Lower lobe of right lung (tissue), 2 donors: ENCODE measurements at places on chromosomes 1 and 21. TPM values are rescaled to one million over a fixed set of nuclear protein-coding genes. Genes with fewer than 3 reads are reported as not detected.

DNA sequence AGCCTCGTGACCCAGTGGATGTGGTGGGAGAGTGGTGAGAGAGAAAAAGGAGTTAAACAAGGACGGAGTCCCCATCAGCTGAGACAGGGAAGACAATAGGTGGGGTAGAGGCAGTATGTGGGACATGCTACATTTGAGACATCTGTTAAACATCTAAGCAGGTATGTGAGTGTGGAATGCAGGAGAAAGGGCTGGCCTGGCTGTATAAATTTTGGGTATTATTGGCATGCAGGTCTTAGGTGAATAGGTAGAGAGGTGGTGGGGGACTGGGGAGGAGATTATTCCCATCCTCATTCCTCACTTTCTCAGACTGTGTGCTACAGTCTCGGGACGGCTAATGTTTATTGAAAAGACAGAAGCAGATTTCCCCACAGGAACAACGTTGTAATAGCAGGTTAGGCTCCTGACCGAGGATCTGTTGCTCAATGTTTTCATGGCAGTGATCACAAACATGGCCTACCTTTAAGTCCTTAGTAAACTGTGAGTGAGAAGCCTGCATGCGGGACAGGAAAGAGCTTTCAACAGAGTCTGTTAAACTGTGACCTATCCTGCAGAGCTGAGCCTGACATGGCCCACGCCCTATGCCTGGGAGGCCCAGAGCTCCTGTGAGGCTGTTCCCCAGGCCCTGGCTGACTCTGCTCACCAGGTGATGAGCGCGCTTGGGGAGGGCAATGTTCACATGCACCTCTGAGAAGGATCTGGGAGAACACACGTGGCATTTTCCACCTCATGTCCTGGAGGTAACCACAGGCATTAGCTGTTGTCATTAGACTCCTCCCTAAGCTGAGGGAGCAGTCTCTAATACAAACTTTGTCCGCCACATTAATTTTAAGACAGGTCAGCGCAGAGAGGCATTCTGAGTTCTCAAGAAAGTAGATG is 16.5 kb downstream of the VSIG8 start:
- no peak overlapping the region for H3K27ac ChIP-seq
- no peaks in the 10 kb centered on the region for H3K36me3 ChIP-seq
- peaks cover 7% of the 10 kb centered on the region for H3K4me1 ChIP-seq
- no peak for DNase-seq
- no peaks in the 10 kb centered on the region for H3K27me3 ChIP-seq

Gene CZIB
- 60.2 TPM for total RNA-seq

DNA sequence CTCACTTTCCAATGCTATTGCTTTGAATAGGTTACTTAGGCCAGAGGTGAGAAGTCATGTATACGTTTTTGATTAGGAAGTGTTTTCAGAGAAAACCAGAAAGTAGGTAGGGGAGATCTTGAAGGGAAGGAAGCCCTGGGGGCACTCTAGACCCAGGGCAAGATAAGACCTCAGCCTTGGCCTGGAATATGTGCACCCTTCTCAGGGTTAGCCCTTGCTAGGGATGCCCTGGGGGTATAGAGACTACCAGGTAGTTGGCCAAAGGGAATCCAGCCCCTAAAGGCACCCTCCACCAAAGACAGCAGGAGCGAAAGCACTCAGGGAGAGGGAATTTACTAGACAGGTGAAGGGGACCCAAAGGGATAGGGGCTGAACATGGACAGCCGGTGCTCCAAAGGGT is 7.0 kb downstream of the TIAM1 start:
- H3K4me1 ChIP-seq: peaks cover 8% of the 10 kb centered on the region
- H3K36me3 ChIP-seq: peaks cover 5% of the 10 kb centered on the region
- H3K27me3 ChIP-seq: no peaks in the 10 kb centered on the region
- no peak for DNase-seq
- H3K27ac ChIP-seq: no peak overlapping the region

DNA sequence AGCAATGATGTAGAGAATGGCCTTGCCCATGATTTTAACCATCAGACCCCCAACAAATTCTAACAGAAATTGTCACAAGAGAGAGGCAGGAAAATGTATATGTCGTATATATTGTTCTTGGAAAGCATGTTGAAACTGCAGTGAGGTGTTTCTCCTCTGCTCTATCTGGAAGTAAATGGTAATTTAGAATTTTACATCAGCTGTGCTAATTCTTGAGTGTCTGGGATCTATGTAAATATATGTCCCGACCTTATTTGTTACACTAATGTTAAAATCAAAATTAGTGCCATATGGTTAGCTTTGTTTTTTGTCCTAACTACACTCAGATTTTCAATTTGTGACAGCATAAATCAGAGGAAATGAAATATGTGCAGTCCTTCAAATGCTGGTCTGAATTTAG is 20.5 kb downstream of the ZBTB21 start:
- H3K27ac ChIP-seq: no peak overlapping the region
- DNase-seq: no peak
- peaks cover 36% of the 10 kb centered on the region for H3K36me3 ChIP-seq
- no peak overlapping the region for H3K4me3 ChIP-seq

DNA sequence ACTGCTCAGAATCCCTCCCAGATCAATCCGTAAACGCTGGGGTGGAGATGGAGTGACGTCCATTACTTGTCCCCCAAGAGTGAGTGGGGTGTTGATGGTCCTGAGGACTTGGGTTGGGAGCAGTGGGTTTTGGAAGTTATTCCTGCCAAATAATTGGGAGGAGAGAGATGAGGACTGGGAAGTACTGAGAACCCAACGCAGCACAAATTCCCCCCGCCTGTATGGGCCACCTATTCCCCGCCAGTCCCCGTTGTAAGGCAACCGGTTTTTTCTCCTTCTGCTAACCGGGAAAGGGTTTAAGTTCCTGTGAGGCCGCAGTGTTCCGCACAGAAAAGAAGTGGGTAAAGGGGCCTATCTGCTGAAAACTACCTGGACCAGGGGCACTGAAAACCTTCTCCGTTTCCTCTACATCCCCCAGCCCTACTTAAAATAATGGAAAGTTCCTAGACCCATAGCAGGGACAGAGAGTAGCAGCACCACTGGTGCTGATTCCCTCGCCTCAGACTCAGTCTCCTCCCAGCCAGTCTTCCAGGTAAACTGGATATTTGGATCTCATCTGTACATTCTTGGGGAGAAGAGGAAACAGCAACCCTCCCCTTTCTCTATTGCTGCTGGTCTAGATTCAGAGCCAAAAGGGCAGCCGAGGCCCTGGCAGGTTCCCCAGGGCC is 738 bp downstream of the LURAP1 start:
- H3K4me1 ChIP-seq: peaks cover 23% of the 10 kb centered on the region
- no peaks in the 10 kb centered on the region for H3K27me3 ChIP-seq
- no peak for DNase-seq
- H3K4me3 ChIP-seq: peak overlapping the region; percentile 76
- no peaks in the 10 kb centered on the region for H3K36me3 ChIP-seq

DNA sequence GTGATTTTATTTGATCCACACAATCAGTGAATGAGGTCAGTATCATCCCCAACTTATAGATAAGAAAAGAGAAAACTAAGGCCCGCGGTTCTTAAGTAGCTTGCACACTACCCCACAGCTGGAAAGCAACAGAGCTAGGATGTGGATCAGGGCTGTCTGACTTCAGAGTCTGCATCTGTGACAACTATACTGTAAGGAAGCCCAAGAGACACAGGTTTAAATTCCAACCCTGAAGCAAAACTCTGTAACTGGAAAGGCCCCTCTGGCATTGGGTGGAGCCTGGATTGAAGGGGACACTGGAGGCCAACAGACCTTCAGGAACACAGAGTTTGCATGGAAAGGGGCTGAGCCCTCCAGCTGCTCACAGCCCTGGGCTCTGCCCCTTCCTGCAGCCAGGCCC is 40.2 kb downstream of the LGR6 start:
- DNase-seq: no peak
- no peak overlapping the region for H3K4me3 ChIP-seq
- H3K36me3 ChIP-seq: no peaks in the 10 kb centered on the region
- H3K27me3 ChIP-seq: peaks cover 15% of the 10 kb centered on the region

Gene HSPB7
- 4.9 TPM for total RNA-seq

Gene CFAP45
- 10.2 TPM for total RNA-seq

- no peak overlapping the region for H3K4me3 ChIP-seq
- no peak overlapping the region for H3K27ac ChIP-seq
- H3K27me3 ChIP-seq: no peaks in the 10 kb centered on the region
- peaks cover 33% of the 10 kb centered on the region for H3K36me3 ChIP-seq
These were observed 2.7 kb upstream of the PSMD4 start for GRCh38 chr1:151251656-151252470.

DNA sequence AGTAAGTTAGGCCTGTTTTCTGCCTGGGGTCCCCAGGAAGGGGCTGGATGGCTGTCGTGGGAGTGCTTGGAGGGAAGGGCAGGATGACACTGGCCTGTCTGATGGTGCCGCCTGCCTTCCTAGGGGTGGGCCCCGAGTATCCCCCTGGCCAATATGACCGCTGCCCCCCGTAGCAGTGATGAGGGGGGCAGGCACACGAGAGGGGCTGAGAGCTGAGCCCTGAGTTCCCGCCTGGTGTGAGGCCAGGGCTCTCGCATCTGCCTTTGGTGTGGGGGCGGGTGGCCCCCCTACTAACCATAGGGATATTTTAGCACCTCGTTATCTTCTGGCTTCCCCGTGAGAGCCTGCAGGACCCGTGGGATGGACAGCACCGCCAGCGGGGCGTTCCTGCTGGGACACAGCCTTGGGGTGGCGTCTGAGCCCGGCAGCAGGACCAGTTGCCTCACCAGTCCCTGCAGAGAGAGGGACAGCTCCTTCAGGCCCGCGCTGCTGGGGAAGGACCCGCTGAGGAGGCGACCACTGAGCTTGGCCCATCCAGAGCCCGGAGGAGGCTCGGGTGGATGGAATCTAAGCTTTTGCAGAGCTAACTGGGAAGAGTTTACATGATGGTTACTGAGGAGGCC is 10.4 kb downstream of the KRTAP10-1 start:
- H3K27me3 ChIP-seq: no peaks in the 10 kb centered on the region
- H3K4me3 ChIP-seq: no peak overlapping the region
- H3K4me1 ChIP-seq: no peaks in the 10 kb centered on the region
- DNase-seq: no peak
- H3K36me3 ChIP-seq: no peaks in the 10 kb centered on the region

GRCh38 chr1:54800899-54801759 is at the start of gene TTC22:
Gene TTC22 (minus strand): TSS chr1:54801323. CDS start chr1:54801163, 160 bp downstream.
- H3K4me3 ChIP-seq: peak within 1 kb of the TSS; percentile 65
- peaks cover 15% of the 10 kb centered on the region for H3K27me3 ChIP-seq
- H3K36me3 ChIP-seq: no peaks in the 10 kb centered on the region
- peak; percentile 85 for DNase-seq
- peaks cover 22% of the 10 kb centered on the region for H3K4me1 ChIP-seq

DNA sequence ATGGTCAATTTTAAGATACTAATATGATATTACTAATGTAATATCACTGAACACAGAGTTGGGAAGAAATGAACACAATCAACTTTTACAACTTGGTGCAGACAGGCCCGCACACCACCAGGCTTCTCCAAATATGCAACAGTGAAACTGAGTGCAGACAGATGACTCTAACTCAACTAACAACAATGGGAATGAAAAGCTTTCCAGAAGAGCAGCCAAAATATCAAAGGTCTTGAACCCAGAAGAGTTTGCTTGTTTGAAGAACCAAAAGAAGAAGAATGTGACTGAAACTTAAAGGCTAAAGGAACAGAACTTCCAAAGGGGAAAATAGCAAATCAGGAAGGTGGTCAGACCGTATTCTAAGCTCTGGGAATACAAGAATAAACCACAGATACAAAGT is 89.8 kb upstream of the COL11A1 start:
- H3K36me3 ChIP-seq: no peaks in the 10 kb centered on the region
- no peak overlapping the region for H3K4me3 ChIP-seq
- H3K4me1 ChIP-seq: no peaks in the 10 kb centered on the region
- no peak for DNase-seq
- H3K27ac ChIP-seq: no peak overlapping the region
- H3K27me3 ChIP-seq: no peaks in the 10 kb centered on the region

DNA sequence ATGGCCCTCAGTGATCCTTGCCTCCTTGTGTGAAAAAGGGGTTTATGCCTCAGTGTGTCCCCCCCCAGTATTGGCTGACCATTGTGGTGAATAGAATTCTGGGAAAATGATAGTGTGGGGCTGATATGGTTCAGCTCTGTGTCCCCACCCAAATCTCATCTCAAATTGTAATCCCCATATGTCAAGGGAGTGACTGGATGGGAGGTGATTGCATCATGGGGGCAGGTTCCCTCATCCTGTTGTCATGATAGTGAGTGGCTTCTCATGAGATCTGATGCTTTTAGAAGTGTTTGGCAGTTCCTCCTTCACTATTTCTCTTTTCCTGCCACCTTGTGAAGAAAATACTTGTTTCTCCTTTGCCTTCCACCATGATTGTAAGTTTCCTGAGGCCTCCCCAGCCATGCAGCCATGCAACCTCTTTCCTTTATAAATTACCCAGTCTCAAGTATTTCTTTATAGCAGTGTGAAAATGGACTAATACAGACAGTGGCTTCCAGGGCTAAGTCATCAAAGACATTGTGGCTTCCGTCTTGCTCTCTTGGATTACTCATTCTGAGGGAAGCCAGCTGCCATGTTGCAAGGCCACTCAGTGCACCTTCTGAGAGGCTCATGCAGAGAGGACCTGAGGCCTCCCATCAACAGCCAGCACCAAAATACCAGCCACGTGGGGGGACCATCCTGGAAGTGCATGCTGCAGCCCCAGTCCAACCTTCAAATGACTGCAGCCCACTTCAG is 40.6 kb upstream of the SOD1 start:
- no peak overlapping the region for H3K27ac ChIP-seq
- H3K4me3 ChIP-seq: no peak overlapping the region
- DNase-seq: no peak
- H3K27me3 ChIP-seq: no peaks in the 10 kb centered on the region

GRCh38 chr1:10704368-10704882 is 92.0 kb downstream of the CASZ1 start:
- H3K4me3 ChIP-seq: no peak overlapping the region
- H3K36me3 ChIP-seq: peaks cover 9% of the 10 kb centered on the region
- H3K27me3 ChIP-seq: no peaks in the 10 kb centered on the region
- no peak overlapping the region for H3K27ac ChIP-seq

GRCh38 chr1:170001266-170001665 is 73.2 kb downstream of the KIFAP3 start:
- no peak overlapping the region for H3K4me3 ChIP-seq
- H3K27ac ChIP-seq: no peak overlapping the region
- H3K36me3 ChIP-seq: no peaks in the 10 kb centered on the region
- no peaks in the 10 kb centered on the region for H3K4me1 ChIP-seq
- no peaks in the 10 kb centered on the region for H3K27me3 ChIP-seq

DNA sequence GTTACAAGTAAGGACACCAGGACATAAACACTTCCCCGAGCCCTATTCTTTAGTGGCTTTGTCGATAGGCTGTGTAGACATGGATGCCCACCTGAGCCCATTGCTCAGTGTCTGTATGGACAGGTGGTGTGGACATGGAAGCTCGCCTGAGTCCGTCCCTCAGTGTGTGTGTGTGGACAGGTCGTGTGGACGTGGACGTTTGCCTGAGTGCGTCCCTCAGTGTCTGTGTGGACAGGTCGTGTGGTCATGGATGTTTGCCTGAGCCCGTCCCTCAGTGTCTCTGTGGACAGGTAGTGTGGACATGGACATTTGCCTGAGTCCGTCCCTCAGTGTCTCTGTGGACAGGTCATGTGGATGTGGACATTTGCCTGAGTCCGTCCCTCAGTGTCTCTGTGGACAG is 38.7 kb upstream of the COL6A2 start:
- no peak overlapping the region for H3K27ac ChIP-seq
- H3K27me3 ChIP-seq: peaks cover 53% of the 10 kb centered on the region
- peaks cover 21% of the 10 kb centered on the region for H3K4me1 ChIP-seq
